Kidney (tissue), 22 donors: ENCODE measurements at places on chromosomes 7 and 10. TPM values are rescaled to one million over a fixed set of nuclear protein-coding genes. Genes with fewer than 3 reads are reported as not detected.

VIPR2 gene
- 1.3 TPM for polyA plus RNA-seq

OR2A42 gene
- 0.13 TPM for polyA plus RNA-seq

CAMK1D gene
- polyA plus RNA-seq: 1.1 TPM

THSD7A gene
- polyA plus RNA-seq: 5.1 TPM

ANXA11 gene
- polyA plus RNA-seq: 543 TPM

OR2A5 gene
- polyA plus RNA-seq: not detected

PPP1R17 gene
- not detected for polyA plus RNA-seq

EBLN1 gene
- not detected for polyA plus RNA-seq

VPS26A gene
- polyA plus RNA-seq: 38.9 TPM

INMT gene
- polyA plus RNA-seq: 34.5 TPM
